ENCODE measurements at places on chromosomes 2 and 18.

GRCh38 chr18:49368876-49369440, 91.5 kb downstream of the DYM start:
- DNase-seq = no peak

DNA sequence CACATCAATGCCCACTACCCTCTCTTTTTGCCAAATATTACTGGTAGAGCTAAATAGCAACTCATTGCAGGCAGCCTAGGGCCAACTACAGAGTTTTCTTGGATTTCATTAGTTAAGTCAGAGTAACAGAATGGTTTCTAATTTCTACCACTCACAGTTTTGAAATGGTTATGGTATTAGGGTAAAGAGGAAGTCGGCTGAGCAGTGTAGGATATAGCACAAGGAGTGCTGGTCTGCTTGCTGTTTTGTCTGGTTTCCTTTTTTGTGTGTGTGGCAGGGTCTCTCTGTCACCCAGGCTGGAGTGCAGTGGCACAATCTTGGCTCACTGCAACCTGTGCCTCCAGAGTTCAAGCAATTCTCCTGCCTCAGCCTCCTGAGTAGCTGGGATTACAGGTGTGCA, 289.2 kb upstream of the CCDC68 start:
- no peak for DNase-seq

DNA sequence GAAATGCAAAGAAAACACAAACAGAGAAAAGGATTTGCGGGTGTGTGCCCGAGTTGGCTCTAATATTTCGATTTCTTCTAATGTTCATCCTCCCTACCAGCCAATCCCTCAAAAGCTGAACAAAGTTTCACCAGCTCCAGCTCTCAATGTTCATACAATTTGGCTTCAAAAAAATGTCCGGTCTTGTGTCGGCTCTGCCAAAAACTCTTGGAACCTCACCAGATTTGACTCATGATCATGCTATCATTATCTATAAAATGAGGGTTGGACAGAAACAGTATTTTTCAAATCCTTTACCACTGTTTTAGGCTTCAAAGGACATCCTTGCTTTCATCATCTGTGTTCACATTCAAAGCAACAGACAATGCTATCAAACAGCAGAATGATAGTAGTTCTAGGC, 88.2 kb downstream of the CRACDL start:
- no peak for DNase-seq

DNA sequence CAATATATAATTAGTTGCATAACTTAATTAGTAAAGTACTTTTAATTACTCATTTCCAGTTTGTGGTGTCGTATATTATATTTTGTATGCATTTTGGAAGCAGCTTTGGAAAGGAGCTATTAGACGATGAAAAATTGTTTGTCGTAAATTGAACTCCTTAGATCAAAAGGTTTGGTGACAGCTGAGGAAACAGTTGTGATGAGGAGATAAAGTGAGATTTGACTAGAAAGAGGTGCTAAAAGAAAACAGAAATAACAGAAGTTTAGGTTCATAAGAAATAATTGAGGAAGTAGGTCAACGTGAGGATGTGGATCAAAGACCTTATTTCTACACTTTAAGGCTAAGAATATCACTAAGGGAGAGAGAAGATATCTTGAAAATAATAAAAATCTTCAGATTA, 141.9 kb upstream of the NETO1 start:
- DNase-seq = no peak

GRCh38 chr2:102365763-102366162, 10.2 kb downstream of the IL18R1 start:
- no peak for DNase-seq

DNA sequence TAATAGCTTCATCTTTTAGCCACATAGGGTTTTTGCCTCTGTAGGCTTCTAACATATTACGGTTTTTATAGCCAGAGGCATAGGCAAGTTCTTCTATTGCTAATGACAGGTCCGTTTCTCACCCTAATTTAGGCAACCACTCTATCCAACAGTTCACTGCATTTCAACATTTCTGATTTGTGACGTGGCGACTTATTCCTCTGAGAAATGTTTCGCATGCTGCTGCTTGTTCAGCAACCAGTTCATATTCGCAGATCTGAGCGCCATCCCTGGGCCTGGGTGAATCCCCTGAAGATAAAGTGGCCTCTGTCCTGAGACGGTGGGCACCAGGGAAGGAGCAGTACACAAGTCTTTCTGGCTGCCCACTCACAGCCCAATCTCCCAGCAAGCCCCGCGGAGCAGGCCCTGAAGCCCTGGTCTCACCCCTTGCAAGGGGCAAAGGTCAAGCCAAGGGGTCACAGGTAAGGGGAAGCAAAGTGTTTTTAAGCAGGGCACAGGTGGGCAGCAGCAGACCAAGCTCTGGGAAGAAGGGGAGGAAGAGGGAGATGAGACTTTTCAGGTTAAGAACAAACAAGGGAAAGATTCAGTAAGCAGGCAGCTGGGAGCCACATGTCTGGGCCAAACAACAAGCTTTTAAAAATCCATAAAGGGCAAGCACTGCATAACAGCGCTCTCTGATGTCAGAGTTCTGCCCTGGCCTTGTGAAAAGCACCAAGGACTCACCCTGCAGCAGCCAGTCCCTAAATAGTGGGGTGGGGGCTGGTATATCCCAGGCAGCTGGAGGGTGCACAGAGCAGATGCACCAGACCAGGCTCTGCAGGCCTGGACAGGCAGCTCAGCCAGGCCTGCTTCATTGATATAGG, 10.8 kb upstream of the COX7A2L start:
- no peak for DNase-seq

DNA sequence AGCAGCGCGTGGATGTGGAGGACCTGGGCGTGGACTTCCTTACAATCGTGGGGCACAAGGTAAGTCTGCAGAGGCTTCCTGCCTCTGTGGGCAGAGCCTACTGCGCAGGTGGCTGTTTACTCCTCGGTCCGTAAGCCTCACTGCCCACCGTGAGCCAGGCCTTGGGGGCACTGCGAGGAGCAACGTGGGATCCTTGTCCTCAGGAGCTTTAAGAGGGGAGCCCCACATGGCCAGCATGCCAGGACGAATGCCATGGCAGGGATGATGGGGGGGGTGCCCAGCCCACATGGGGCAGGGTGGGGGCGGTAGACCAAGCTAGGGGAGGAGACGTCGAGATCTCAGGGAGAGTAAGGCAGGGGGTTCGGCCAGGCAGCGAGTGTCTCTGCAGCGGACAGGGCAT, 18.0 kb upstream of the ESPNL start:
- DNase-seq = no peak

GRCh38 chr2:128623776-128624761, 305.4 kb upstream of the HS6ST1 start:
- DNase-seq = no peak

DNA sequence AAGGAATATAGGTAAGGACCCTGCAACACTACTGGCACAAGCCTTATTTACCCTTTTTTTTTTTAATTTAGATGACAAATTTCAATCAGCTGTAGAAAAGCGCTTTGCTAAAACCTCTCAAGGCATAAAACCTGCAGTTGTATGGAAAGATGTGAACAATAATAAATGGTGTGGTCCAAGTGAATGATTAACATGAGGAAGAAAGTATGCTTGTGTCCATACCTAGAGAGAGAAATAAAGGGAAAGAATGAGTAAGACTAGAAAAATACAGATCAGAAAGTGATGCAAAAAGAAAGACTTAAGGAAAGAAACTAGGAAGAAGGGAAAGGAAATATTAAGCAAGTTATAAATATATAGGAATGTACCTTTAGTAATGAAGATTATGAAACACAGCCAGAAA, 119.2 kb upstream of the SCN7A start:
- no peak for DNase-seq

DNA sequence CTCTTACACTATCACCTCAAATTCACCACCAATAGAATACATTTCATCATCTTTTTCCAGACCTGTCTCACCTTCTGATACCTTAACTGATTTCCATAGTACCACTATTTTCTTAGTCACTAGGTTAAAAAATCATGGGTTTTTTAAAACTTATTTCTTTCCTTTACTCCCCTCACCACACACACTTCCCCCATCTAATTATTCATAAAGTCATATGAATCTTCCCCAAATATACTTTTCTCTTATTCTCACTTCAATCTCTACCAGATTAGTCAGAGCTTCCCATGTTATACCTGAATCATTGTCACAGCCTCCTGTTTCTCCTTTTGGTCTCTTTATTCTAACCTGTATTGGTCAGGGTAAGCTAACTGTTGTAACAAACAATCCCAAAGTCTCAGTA, 696.3 kb downstream of the BCL11A start:
- DNase-seq = no peak

GRCh38 chr2:45168711-45169338, 159.6 kb upstream of the SIX2 start:
- DNase-seq = no peak

DNA sequence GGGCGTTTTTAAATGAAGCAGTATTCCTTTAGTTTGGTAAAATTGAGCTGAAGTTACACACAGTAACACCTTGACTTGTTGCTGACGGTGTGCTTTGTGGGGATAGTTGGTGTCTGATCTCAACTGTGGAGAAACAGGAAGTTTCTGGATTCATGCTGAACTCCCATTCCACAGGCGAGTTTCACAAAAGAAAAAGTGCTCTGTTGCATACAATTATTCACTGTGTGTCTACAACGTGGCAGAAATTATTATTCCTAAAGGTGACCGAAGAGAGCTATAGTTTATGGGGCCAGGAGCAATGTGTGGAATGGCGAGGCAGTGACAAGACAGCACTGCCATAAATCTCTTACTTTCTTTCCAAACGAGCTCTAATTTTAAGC, 463 bp upstream of the CABYR start:
- DNase-seq = no peak

GRCh38 chr2:160576054-160576499, 82.5 kb upstream of the RBMS1 start:
- DNase-seq = no peak

GRCh38 chr2:96345868-96346462, 10.4 kb downstream of the NCAPH start:
- DNase-seq = no peak

- no peak for DNase-seq
Measured at GRCh38 chr2:44104855-44105271, 63.8 kb upstream of the PPM1B start.

DNA sequence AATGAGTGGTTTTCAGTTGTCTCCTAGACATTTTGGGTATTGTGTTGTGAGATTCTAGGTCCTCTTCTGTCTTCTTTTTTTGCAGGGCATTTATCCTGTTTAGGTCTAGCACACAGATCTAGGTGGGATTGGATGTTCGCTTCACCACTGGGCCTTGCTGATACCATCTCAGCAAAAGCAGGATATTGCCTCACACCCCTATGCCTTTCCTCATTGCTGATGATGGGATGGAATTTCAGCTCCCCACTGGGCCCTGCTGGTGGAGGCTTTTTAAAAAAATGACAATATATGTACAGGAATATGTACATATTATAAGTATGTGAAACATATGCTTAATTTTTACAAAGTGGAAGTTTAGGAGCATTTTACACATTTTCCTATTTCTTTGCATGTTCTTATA, 5.4 kb upstream of the TOGARAM2 start:
- no peak for DNase-seq

DNA sequence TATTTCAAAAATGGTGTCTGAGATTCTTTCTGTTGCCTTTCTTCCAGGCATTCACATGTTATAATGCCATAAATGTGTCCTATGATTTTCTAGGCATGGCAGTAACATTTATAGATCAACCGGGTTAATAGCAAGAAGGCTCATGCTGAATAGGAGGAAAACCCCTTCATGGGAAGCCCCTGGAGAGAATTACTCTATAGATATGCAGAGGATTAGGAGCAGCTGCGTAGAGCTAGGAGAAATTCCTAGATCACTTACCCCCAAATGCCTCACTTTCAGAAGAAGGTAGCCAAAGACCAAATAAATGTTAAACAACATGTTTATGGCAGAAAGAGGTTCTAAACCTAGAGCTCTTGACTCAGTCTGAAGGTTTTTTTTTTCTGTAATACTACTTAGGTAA, 153.4 kb upstream of the CTNNA2 start:
- DNase-seq = no peak

DNA sequence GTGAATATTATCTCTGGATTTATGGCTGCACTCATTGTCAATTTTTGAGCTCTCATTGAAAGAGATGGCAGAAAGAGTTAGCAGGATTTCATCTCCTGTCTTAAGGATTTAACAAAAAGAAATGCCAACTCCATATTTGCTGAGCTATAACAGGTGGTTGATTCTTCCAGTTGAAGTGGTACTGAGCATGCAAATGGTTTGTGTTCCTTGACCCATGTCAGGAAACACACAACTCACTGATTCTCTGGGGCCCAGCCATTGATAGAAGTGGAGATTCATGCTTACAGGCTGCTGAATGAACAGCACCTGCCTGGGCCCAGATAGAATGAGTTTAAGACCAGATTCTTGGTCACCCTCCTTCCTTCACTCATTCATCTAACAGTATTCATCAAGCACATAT, 128.8 kb downstream of the CERS6 start:
- no peak for DNase-seq

DNA sequence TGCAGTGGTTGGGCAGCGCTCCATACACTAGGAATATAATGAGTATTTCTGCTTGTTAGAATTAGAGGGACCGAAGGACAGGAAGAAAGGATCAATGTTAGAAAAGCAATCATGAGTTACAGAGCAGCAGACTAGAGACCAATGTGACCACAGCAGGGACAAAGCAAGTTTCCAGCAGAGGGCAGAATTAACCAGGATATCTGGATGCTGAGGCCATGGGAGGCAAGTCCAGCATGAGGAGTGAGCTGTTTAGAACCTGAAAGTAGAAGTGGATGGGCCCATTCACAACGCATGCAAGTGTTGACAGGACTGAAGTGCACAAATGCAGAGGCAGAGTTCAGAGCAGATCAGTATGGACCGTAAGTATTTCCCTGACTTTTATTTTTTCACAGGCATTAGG, 910.4 kb upstream of the GYPC start:
- no peak for DNase-seq

DNA sequence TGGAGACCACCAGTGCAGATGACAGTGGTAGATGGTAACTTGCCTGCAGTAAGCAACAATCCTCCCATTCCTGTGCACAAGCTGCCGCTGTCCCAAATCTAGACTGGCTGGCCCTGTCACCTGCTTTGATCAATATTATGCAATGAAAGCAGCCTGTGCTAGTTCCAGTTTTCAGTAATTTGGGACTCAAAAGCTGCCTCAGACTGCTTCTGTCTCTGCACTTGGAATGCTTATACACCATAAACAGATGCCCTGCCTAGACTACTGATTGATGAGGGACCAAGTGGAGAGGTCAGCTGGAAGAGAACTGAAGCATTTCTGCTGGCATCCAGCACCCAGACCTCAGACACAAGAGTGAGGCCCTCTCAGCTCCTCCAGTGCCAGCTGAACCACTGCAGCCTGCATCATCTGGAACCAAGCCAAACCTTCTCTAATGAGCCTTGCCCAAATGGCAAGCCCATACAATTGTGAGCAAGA, 24.9 kb downstream of the CCBE1 start:
- no peak for DNase-seq

- no peak for DNase-seq
Measured at GRCh38 chr2:55114082-55114481, 63.8 kb upstream of the RTN4 start.

- no peak for DNase-seq
Measured at GRCh38 chr2:9573840-9574239, 18.2 kb upstream of the ADAM17 start.

DNA sequence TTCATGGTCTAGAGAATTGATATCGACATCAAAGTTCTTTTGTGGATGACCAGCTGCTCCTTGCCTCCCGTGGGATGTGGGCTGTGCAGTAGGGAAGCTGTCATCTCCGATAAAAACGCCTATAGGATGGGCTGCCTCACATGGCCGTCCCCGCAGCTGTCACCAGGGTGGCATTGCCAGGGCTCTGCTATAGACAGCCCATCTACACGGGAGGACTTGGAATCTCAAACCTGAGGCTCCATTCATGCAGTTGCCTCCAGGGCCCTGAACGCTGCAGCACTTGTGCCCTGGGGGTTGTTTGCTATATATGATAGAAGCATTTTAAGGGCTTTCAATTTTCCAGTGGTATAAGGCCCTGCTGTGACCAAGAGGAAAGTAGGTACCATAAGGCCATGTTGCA, 183.1 kb downstream of the MYCN start:
- DNase-seq = no peak

Measured in activated naive CD4-positive, alpha-beta T cell (primary cell).